ENCODE measurements at places on chromosomes 4 and X.

GRCh38 chr4:159341522-159341921 is 238.6 kb downstream of the RAPGEF2 start:
- no peak for DNase-seq

DNA sequence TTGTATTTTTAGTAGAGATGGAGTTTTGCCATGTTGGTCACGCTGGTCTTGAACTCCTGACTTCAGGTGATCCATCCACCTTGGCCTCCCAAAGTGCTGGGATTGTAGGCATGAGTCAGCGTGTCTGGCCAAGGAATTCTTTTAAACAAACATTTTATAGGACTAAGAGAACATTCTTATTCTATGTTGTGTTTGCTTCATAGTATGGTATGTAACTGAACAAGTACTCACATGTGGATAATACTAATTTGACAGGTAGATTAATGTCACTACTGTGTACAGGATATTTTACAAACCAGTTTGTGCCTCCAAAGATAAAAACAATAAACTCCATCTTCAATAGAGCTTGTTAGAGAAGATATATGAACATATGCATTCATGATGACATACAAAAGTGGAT is 1353.4 kb downstream of the PCDH7 start:
- no peak for DNase-seq

DNA sequence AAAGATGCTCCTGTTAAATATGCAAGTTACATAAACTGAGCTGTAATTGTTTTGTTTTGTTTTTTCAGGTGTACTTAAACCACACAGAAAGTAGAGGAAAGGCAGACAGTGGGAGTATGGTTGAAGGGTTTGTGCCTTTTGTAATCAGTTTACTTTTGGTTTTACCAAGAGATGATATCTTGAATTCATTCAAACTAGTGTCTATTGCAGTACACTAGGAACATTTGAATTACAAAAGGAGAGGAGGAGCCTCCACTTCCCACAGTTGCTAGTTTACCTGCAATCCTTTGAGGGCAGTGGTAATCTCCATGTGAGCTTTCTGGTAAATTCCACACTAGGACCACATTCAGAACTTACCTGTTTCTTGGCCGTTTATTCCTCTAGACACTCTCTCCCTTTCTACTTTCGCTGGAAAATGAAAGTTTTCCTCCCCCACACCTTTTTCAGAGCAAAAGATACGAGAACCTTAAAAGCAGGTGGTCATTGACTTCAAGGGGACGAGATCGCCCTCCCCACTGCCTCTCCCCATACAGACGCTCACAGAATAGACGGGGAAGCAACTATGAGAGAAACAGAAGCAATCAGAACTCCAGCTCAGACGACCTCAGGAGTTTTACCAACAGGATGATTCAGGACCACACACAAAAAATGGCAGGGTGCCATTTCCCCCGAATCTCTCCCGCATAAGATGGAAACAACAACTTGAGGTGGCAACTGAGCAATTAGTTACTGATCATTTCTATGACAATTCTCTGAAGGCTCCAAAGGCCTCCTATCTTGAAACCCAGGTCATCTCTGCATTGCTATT is 3.3 kb downstream of the RBM47 start:
- DNase-seq = no peak

DNA sequence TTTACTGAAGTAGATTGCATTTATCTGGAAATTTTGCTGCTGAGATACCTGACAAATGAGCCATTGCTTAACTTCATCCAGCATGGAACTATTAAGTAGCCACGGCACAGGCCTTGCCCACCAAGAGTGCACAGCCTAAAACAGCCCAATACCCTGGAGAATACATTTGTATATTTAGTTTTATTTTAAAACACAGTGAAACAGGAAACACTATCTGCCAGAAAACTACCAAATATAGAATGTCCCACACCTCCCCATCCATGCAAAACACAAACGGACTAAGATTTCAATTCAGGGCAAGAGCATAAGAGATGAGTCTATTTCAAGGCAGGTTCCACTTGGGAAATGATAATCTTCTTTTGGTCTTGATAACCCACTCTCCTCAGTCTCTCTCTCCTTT is 57.1 kb downstream of the MAML3 start:
- no peak for DNase-seq

DNA sequence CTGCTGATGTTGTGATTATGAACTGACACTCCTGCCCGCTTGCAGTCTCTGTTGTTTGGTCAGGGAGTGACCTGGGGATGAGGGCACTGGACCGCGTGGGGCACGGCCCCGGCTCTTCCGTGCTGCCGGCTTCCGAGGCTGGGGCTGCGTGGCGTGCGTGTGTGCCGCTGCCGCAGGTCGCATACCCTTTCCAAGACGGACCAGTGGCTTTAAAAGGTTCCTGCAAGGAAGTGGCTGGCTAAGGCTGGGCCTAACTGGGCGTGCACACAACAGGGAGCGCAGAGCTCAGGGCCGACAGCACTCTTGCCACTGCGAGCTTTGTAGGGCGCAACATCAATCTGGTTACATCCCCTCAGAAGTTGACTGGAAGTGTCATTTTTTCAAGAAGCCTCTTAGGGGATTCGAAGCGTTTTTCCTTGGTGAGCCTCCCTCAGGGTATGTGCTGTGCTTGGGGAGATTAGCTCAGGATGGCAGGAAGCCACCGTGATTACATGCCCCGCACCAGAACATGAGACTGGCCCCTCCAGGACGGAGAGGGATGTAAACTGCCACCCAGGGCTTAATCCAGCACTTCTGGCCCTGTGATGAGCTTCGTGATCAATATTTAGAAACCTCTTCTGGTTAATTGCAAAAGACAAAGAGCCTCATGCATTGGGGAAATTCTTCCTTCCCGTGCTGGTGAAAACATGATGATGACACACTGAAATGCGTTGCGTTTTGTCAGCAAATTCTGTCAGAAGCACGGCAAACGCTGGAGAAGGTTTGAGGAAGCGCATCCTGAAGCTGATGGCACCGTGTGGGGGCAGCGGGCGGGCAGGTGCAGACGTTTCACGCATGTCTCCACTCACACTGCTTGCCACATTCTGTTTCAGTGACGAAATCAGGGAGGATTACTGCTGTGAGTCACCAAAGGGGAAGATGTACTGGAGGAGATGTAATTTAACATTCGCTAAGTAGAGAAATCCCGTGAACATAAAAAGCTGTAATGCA is 11.1 kb downstream of the MAEA start:
- no peak for DNase-seq

GRCh38 chr4:1749826-1750225 is 28.5 kb downstream of the TACC3 start:
- DNase-seq = no peak

DNA sequence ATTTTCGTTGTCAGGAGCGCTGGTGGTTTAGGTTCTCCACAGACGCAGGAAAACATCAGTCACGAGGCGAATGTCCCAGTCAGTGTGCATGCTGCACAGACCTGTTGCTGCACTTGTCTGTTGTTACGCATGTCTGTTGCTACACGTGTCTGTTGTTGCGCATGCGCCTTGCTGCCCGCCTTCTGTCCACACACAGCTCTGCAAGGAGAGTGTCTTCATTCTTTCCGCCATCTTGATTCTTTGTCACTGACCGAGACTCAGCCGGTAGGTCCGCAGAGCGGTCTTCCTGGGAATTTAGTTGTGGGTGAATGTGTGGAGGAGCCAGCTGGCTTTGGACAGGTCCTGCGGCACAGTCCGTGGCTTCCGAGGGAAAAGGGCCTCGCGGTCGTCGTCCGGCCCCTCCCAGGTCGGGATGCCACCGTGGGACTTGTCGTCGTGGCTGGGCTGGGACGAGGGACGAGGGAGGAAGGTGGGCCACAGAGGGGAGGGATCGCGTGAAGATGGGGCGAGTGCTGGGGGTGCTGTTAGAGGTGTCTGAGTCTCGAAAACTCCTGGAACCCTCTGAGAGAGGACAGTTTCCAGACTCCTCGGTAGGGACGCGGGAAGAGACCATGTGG is at the start of gene PAGE2B:
Gene PAGE2B, plus strand, starts transcription at position 180 of the 617 bp plus-strand sequence. CDS start 1,012 bp downstream, outside the sequence.
- no peak for DNase-seq

DNA sequence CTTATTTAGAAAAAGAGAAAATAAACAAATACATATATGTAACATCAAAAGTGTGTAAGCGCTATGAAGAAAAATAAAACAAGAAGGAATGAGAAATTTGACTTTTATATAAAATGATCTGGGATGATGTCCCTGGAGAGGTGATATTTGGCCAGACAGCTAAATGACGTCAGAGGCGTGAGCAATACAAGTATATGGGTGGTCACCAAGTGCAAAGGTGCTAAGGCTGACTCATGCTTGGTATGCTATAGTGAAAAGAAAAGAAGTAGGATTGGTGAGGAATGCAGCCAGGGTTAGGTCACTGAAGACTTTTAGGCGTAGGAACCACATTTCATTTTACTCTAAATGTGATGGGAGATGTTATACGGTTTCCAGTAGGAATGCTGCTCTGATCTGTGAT is 1049.1 kb upstream of the TENM3 start:
- DNase-seq = no peak

- DNase-seq = no peak
Measured at GRCh38 chr4:81698538-81699296, 227.0 kb upstream of the RASGEF1B start.

DNA sequence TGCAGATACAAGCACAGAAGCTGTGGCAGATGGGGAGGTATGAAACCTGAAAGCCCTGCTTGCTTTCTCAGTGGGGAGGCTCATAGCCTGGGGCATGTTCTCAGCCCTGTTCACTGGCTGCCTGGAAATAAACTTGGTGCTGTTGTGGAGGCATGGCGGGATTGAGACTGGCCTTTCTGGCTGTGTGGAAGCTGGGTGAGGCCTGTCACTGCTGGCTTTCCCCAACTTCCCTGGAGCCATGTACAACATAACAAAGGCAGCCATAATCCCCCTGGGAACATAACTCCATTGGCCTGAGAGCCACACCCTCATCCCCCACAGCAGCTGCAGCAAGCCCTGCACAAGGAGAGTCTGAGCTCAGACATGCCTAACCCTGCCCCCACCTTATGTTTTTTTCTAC is 237.7 kb upstream of the TLL1 start:
- DNase-seq = no peak

DNA sequence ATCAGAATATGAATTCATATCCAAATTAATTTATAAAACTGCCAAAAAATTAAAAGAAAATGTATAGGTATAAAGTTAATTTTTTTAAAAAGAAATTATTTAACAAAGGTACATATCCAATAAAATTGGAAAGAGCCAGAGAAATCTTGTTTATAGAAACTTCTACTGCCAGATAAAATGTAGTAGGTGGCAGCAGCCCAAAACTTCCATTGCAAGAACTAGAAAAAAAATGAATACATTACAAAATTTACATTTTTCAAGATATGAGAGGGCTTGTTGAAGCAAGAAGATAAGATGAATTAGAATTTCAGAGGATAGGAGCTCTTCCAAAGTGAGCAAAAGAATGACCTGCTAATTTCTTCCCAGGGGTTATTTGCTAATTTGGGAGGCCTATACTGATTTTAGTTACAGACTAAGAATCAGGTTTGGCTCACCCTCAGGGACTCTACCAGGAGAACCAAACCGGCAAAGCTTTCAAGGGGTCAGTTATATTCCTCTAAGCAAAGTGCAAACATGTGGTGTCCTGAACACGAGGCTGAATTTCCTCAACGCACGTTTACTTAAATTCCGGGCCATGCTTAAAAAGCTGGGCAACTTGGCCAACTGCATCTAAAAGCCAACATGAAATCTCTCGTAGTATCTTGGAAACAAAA is 17.5 kb downstream of the ANKRD50 start:
- DNase-seq = no peak

GRCh38 chrX:23493941-23494374 is 159.3 kb downstream of the PTCHD1 start:
- DNase-seq = no peak

DNA sequence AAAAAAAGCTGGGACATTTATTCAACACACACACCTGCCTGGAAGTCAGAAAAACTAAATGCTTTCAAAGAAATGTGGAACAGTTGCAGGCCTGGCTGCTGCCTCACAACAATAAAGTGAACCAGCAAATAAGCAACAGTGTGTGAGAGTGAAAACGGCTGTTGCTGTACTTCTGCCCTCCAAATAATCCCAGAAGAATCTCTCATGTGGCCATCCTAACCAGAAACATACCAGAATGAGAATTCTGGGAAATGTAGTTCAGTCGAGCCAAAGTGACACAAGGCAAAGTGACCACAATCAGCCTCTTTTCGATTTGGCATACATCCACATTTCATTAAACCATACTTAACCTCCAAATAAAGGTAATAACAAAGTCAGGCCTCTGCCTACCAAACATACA is 204.5 kb downstream of the SLC7A11 start:
- DNase-seq = no peak

DNA sequence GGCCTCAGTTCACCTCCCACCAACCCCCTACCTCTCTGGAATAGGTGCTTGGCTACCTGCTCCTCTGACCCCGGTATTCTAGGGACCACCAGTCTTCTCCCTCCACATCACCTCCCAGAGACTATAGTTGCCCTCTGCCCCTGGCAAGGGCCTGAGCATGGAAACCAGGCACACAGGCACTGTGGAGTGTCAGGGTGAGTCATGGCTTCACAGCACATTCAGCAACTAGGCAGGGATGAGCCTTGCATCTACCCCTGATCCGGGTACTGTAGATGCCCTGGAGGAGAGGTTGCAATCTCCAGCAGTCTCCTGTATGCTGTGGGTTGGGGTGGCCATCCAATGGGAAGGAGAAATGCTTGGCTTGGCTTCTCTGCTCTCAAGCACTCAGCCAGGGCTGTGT is 472.7 kb downstream of the IDS start:
- DNase-seq = no peak

DNA sequence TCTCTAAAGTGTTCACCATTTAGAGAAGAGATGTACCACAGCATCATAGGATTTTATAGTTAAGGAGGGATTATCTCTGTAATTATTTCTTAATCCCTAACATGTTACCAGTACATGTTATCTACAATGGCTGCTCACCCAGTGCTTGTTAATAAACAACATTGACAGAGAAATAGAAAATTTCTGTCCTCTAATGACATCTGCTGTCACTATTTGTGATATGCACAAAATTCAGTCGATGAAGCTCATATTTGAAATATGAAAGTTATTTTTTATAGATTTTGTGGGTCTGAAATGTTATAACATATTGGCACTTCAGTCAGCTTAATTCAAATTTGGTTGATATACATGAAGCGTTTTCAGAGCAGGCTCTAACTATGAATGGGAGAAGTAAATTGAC is 48.8 kb upstream of the GRXCR1 start:
- DNase-seq = no peak

- DNase-seq = no peak
Measured at GRCh38 chr4:2250357-2251072, 8.6 kb upstream of the HAUS3 start.

DNA sequence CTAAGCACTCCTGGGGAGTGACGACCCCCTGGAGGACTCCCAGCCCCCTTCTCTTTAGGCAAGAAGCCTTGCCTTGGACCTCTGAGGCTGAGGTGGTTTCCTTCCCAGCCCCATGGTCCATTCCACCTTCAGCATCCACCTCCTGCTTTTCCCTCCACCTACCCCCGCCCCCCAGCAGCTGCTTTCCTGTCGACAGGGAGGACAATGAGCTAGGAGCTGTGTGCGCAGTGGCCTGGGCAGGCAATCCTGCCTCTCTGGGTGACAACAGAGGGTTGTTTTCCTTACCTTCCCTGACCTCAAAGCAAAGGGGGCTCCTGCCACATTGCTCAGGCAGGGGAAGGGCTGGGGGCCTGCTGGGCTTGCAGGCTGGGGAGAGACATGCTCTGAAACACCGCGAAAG is 123.5 kb downstream of the BCOR start:
- DNase-seq = no peak

Measured in stimulated activated CD4-positive, alpha-beta T cell treated with anti-CD3 and anti-CD28 coated beads, Interleukin-1b, Interleukin-23, amount 100 ng/mL, for 1 hour (primary cell).